ENCODE measurements at places on chromosomes 6 and 20.

GRCh38 chr6:89727501-89727900 lies 89.0 kb upstream of the LYRM2 start:
- no peak for DNase-seq

GRCh38 chr6:85569323-85569722 lies 24.3 kb downstream of the SNX14 start:
- DNase-seq, result peak; percentile 44

- DNase-seq, result peak; percentile 82
Observed at GRCh38 chr6:148577687-148578488, 168.9 kb upstream of the UST start.

GRCh38 chr6:39251406-39251805 lies 22.1 kb upstream of the KCNK5 start:
- DNase-seq, result no peak
